Activated naive CD8-positive, alpha-beta T cell treated with anti-CD3 and anti-CD28 coated beads, Interleukin-2, amount 50 U/mL, for 16 hours (primary cell): ENCODE measurements at places on chromosomes 3 and 15.

- DNase-seq = no peak
Measured at GRCh38 chr15:90903733-90904536, 833 bp downstream of the MAN2A2 start.

- no peak for DNase-seq
Measured at GRCh38 chr15:47400603-47401002, 316.7 kb upstream of the SEMA6D start.

DNA sequence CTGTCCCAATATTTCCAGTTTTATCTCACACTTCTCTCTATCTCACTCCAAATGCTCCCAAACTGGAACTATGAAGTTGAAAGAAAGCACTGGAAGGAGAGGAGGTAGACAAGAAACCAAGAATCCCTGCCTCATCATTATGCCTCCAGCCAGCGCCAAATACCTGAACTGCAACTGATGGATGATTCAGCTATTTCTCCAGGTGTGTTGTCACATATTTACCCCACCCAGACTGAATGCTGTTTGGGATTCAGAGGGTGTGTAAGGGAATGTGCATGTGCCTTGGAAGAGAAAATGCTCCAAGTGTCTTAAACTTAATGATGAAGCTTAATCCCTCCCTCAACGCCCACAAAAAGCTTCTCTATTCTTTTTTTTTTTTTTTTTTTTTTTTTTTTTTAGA is 269.5 kb upstream of the ATP11B start:
- DNase-seq = no peak

- no peak for DNase-seq
Measured at GRCh38 chr3:153400641-153401040, 238.6 kb downstream of the RAP2B start.

DNA sequence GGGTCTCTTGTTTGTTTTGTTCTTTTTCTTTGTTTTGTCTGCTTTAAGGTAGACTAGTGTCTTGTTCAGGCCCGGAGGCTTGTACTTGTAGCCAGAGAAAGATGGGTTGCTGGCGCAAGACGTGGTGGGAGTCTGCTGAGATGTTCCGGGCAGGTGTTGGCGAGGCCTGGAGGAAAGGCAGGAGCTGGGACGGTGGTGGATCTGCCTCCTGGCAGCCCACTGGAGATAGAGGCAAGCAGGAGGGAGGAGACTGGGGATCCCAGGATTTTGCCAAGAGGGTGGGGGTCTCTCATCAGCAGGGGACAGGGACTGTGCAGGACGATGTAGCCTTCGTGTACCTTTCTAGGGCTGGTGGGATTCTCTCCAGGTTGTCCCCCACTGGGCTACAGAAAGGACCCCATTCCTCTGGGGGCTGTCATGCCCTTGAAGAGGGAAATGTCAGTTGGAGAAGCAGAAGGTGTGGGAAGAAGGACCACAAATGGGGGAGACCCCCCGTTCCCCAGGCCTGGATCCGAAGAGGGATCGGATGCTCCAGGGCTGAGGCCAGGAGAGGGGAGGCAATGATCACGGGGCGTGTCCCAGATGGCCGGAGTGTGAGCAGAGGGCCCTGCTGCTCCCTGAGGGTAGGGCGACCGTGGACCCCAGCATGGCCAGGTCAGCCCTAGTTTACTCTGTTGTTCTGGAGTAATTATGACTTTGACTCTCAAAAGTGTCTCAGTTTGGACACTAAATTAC is 7.0 kb downstream of the CHAC1 start:
- no peak for DNase-seq

DNA sequence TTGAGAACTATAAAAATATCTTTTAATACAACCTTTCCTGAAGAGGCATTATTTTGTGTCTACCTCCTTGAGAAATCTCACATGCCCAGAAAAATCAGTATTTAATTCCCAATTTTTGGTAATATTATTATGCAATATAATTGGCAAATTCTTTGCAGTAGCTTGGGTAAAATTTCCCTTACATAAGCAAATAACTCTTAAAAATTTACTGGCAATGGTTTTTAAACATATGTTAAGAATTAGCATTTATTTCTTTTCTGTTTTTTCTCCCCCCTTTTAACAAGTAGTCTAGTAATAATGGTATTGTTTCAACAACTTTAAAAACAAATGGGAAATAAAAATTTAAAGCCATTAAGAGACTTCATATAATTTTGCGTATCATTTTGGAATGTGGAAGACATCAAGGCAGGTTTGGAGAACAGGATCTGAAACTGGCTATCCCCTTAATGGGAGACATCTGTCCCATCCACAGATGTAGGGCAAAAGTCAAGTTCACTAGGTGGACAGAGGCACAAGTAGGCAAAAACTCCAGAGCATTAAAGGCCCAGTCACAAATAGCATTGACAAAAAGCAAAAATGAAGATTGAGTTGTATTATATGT is 89.6 kb upstream of the AADACL2 start:
- DNase-seq = no peak

DNA sequence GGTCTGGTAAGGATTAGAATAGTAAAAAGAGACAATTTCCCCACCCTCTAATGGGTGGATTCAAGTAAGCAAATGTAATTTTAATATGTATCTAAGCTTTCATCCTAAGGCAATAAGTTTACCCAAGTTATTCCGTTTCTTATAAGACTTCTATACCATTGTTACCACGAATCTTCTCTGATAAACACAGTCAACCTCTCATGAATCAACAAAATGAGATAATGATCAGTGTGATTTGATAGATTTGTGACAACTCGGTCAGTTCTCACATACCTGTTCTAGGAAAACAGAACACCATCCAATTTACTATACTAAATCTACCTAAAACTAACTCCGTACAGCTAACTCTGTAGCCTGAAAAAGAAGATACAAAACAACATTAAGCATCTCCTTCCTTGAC is 342.1 kb downstream of the TBL1XR1 start:
- no peak for DNase-seq

GRCh38 chr15:95557226-95558046 is 773.1 kb upstream of the NR2F2 start:
- DNase-seq = no peak

GRCh38 chr15:55766676-55767075 is 23.7 kb upstream of the PRTG start:
- no peak for DNase-seq

DNA sequence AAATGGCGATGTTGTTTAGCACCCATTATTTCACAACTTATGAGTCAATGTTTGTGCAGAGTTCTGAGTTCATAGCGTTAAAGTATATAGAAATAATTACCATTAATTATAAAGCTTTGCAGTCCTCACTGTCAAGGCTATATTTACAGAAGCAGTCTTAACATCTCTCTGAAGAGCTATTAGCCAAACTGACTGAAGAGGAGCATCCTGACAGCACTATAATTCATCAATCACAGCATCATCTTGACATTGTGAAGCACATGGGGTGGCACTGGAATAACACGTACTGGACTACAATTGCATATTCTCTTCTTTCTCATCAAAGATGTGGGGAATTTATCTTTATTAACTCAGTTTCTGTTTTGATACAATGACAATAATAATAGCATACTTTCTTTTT is 260.6 kb upstream of the MME start:
- no peak for DNase-seq

DNA sequence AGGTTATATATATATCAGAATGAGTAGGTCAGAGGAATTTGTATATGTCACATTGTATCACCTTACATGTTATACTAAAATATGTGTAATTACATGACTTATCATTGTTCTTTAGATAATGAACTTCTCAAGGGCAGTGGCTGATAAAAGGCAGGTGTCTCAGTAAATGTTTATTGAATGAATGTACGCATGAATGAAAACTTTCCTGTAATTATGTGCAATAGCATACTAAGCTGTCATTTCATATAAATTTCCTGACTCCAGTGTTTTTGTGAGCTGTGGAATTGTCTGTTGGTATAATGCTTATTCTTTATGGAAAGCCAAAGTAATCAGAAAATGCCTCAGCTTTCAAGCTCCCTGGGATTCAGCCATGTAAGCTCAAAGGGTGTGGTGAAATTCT is 4.2 kb downstream of the TBC1D23 start:
- DNase-seq = no peak

DNA sequence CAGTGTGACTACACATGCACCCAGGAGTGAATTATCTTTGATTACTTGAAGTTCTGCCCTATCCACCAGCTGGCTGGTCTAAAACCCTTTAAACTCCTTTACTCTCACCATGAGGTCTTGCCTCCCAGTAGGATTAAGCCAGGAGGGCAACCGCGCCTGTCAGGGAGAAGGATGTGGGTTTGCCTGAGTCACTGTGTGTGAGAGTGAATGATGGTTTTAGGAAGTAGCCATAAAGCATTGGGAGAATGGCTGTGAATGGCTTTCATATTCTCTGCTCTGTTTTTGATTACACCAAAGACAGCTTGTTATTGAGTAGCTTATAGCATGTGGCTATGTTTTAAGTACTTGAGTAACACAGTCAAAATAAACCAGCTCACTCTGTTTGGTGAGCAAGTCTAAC is 637.7 kb upstream of the TBL1XR1 start:
- DNase-seq = no peak

DNA sequence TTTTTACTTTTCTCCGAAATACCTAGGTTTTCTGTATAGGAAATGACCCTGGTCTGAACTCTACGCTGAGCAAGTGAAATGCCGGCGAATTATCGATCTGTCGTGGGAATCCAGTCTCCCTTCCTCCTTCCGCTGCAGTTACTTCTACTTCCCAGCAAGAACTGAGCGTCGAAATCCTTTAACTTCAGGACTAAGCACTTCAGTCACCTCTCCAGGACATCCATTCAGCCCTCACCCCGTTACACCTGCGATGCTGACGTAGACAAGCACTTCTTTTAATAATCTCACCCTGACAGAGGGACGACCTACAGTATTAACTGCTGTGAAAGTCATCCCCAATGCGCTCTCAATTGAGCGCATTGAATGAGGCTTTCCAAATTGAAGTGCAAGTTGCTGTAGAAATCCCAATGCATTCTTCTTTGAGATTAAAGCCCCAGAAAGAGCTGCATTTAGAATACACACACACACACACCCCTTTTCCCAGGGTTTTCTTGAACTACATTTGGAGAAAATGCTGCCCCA is 1.3 kb downstream of the TOP2B start:
- no peak for DNase-seq

GRCh38 chr3:112734736-112735350 is 93.9 kb upstream of the CCDC80 start:
- DNase-seq = peak; percentile 39

DNA sequence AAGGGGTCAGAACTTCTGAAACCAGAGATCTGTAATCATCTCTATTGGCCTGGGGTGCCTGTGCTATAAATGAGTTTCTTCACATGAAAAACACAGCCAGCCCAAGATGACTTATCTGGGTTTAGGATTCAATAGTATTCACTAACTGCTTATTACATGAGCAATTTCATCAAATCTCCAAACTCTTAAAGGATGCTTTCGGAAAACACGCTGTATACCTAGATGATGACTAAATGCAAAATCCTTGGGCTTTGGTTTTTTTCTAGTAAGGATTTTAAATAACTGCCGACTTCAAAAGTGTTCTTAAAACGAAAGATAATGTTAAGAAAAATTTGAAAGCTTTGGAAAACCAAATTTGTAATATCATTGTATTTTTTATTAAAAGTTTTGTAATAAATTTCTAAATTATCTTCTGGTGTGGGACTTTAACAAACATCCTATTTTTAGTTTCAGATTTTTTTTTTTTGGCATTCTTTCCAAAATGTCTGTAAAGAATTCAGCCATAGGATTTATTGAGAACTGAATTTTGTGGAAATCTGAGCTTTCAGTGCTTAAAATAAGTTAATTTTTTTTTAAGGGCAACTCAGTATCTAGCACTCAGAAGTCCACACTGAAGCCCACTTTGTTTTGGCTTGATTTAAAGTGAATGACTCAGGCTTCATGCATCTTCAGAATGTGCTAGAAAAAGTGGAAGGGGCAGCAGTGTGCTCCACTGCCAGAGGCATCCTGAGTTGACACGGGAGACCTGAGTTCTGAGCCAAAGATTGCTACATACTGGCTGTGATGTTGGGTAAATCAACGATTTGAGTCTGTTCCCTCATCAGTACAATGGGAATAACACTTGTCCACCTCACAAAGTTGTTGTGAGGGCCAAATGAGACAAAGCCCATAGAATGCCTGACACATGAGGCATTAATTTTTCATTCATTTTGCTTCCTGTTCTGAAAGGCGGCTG is 18.7 kb downstream of the TMEM43 start:
- no peak for DNase-seq

GRCh38 chr3:177180506-177180905 is 16.8 kb downstream of the TBL1XR1 start:
- DNase-seq = no peak

- no peak for DNase-seq
Measured at GRCh38 chr15:93515256-93516051, 426.4 kb upstream of the RGMA start.

DNA sequence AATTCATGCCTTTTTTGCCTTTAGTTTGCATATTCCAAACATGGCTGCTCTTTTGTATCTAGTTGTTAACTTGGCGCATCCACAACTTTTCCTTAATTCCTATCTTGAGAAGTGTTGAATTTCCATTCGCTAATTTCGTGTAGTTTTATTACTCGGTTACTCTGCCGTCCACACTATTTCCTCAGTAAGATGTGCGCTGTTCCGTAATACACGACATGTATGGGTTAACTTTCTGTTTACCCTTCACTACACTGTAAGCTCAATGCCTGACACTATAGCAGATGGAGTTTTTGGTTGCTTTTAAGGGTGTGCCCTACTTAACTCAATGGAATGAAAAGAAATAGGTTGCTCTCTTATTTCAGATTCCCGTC is 724 bp downstream of the RPSA start:
- no peak for DNase-seq

GRCh38 chr3:120498556-120499346 is 48.0 kb upstream of the FSTL1 start:
- DNase-seq = no peak

DNA sequence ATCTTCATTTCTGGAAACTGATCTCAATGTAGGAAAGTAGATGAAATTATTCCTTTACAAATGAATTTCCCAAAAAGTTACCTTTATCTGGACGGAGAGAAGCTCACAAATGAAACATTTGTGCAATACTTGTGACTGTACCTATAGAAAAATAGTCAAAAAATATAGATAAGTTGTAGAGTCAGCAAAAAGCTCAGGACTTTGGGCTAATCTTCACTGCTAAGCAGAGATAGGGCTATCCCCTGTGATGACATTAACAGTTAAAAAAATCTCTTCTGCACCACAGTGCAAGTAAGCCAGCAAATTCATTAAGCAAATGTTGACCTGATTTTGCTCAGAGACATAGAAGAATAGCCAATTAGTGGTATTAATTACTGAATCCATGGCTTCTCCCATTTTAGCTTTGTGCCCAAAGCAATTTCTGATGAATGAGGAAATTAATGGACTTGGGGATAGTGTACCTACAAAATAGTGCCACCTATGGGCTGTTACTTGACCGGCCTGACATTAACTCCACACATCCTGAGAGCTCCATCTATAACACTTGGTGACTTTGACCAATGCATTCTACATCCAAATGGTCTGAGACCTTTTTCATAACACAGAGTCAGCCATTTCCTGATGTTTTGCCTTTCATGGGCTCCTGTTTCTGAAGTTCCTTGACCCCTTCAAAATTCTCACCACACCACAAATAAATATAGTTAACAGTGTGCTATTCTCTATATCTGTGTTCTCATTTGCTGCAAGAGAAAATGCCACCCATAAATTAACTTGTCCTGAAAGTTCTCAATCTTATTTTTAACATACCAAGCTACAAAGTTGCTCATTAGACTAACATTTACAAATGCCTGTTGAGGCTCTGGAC is 105.0 kb downstream of the SSR3 start:
- no peak for DNase-seq
